Endodermal cell (in vitro differentiated cells): ENCODE measurements at places on chromosomes 1 and 21. TPM values are rescaled to one million over a fixed set of nuclear protein-coding genes. Genes with fewer than 3 reads are reported as not detected.

DNA sequence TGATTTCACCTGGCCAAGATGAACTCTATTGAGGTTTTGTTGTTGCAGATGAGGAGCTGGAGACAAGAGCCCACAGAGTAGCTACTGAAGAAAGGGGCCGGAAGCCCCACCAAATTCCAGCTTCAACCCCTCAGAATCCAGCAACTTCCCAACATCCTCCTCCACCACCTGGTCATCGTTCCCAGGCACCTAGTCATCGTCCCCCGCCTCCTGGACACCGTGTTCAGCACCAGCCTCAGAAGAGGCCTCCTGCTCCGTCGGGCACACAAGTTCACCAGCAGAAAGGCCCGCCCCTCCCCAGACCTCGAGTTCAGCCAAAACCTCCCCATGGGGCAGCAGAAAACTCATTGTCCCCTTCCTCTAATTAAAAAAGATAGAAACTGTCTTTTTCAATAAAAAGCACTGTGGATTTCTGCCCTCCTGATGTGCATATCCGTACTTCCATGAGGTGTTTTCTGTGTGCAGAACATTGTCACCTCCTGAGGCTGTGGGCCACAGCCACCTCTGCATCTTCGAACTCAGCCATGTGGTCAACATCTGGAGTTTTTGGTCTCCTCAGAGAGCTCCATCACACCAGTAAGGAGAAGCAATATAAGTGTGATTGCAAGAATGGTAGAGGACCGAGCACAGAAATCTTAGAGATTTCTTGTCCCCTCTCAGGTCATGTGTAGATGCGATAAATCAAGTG lies 14.3 kb downstream of the CD2 start:
- H3K4me3 ChIP-seq, result no peak overlapping the region
- no peak overlapping the region for H3K27ac ChIP-seq
- no peaks in the 10 kb centered on the region for H3K4me1 ChIP-seq
- no peaks in the 10 kb centered on the region for H3K27me3 ChIP-seq
- DNase-seq, result no peak

- H3K27me3 ChIP-seq, result no peaks in the 10 kb centered on the region
Observed at GRCh38 chr1:59699227-59699847, 115.4 kb upstream of the HOOK1 start.

DNA sequence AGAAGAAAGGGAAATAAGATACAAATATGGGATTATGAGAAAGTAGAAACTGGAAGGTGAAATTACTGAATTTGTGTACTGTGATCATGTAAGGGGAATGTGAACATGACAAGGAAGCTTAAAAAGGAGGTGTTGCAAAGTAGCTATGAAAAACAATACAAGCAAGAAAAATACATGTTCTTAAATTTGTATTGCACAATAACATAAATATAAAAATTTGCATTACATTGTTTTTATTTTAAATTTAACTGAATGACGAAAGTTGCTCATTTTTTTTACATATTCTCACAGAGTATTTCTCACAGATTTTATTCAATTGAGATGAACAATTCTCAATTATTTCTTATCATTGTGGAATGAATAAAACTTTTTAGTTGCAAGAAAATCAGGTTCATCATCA lies 874.8 kb downstream of the AMY1C start:
- DNase-seq, result no peak
- H3K36me3 ChIP-seq, result no peaks in the 10 kb centered on the region
- no peak overlapping the region for H3K27ac ChIP-seq
- no peaks in the 10 kb centered on the region for H3K4me1 ChIP-seq
- no peak overlapping the region for H3K4me3 ChIP-seq

DNA sequence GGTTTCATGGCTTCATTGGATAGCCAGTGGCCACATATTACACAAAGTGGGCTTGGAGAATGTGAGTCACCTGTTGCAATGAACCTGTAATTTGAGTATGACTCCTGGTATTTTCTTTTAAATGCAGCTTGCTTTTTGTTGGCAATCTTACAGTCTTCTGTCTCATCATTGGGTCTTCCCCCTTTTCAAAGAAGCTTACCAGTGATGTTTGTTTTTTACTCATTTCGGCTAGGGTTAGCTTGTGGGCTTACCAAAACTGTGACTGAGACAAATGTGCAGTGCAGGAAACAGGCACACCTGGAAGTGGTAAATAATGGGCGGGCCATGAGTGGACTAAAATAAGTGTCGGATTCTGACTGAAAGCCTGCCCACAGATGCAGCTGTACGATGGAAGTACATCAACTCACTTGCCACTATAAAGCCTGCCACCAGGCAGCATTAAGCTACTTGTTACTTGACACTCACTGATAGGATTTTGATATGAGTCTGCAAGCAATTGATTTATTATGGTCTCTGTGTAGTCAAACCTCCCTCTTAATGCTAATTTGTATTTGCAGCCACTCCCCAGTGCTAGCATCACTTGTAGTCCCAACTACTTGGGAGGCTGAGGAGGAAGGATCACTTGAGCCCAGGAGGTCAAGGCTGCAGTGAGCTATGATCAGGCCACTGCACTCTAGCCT lies 4.2 kb downstream of the HHAT start:
- DNase-seq, result no peak
- H3K27me3 ChIP-seq, result peaks cover 37% of the 10 kb centered on the region
- H3K4me1 ChIP-seq, result no peaks in the 10 kb centered on the region
- H3K36me3 ChIP-seq, result no peaks in the 10 kb centered on the region

DNA sequence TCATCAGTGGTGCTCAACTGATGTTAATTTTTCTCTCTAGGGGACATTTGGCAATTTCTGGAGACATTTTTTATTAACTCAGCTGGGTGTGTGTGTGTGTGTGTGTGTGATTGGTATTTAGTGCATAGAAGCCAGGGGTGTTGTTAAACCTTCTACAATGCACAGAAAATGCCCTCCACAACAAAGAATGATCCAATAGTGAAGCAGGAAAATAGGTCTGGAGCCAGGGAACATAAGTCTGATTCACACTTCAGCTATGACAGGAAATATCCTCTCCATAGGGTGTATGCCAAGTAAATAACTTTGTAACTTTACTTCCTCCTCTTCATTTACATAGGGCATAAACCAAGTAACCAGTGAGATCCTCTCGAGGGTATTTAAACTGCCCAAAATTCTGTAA lies 25.1 kb upstream of the TMEM61 start:
- H3K27me3 ChIP-seq, result no peaks in the 10 kb centered on the region
- no peak for DNase-seq
- H3K4me1 ChIP-seq, result no peaks in the 10 kb centered on the region

DNA sequence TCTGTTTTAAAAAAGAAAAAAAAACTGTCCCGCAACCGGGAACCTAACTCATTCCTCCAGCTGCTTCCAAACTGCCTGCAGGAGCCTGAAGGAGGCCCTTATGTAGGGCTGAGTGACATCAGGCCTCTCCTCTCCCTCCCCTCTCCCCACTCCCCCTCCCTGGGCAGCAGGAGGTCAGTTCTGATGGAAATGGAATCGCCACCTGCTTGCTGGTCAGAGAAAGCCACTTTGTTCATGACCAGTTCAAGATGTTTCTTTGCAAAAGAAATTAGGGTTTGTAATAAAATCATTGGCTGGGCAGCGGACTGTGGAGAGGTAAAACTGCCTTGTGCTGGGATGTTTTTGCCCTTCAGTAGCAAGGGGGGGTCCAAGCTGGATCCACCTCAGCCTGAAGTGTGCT lies at the start of gene MAP1LC3C:
TSS of gene MAP1LC3C (minus strand) at position 73 of the 400 bp plus-strand sequence. CDS start 90 bp downstream, outside the sequence.
- H3K27ac ChIP-seq, result no peak within 1 kb of the TSS
- DNase-seq, result peak; percentile 77
- peaks cover 5% of the 10 kb centered on the region for H3K27me3 ChIP-seq
- H3K4me1 ChIP-seq, result peaks cover 3% of the 10 kb centered on the region

DNA sequence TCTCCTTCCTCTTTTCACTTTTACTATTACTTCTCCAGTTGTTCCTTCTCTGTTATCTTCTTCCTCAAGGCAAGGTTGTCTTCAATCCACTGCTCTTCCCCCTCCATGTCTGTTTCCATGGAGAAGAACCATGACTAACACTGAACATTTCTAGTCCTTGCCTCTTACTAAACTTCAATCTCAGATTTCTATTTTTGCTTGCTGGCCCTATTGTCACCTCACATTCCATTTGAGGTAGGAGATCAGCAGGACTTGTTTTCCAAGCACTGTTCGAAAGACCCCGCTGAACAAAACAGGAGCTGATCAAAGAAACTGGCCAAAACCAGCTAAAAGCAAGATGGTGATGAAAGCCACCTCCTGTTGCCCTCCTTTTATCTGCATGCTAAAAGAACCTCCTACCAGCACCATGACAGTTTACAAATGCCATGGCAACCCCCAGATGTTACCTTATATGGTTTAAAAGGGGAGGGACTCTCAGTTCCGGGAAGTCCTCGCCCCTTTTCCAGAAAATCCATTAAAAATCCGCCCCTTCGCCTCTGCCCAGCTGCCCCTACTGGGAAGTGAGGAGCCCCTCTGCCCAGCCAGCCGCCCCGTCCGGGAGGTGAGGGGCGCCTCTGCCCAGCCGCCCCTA lies 22.6 kb downstream of the GON4L start:
- no peaks in the 10 kb centered on the region for H3K27me3 ChIP-seq
- H3K36me3 ChIP-seq, result peaks cover 24% of the 10 kb centered on the region
- peak; percentile 66 for DNase-seq
- H3K4me1 ChIP-seq, result no peaks in the 10 kb centered on the region
- peak overlapping the region; percentile 83 for H3K27ac ChIP-seq

DNA sequence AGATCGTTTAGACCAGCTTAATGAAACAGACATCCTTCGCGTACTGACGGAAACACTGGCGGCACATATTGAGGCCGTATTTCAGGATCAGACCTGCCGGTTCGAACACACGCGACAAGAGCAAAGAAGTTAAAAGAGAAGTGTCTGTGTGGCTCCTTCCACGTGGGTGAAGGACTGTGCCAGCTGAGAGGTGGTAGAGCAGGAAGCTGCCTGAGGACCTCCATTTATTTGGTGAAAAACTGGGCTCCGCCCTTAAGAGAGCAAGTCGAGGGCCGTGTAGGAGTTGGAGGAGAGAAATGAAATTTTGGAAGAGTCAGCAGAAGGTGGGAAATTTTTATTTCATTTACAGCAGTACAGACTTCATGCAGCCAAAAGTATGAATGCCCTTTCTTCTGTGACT lies 38.8 kb upstream of the ADORA3 start:
- H3K4me3 ChIP-seq, result no peak overlapping the region
- no peaks in the 10 kb centered on the region for H3K36me3 ChIP-seq
- peak; percentile 62 for DNase-seq
- no peaks in the 10 kb centered on the region for H3K27me3 ChIP-seq
- no peaks in the 10 kb centered on the region for H3K4me1 ChIP-seq

PTPN22 gene
- total RNA-seq, result not detected in 2 replicates

LENEP gene
- total RNA-seq, result 1.4 and 2.0 TPM in 2 replicates

CD101 gene
- 0.73 to 2.7 TPM (median 1.4 TPM) in 3 replicates for total RNA-seq

CD48 gene
- 1.1 to 6.0 TPM (median 1.3 TPM) in 3 replicates for total RNA-seq

C1orf21 gene
- total RNA-seq, result 9.1 and 11.4 TPM in 2 replicates

TRNP1 gene
- total RNA-seq, result 21.2 and 23.7 TPM in 2 replicates

RBP7 gene
- 2.6 and 3.6 TPM in 2 replicates for total RNA-seq

KCNJ9 gene
- total RNA-seq, result not detected in 2 replicates
